Stimulated activated CD8-positive, alpha-beta memory T cell treated with anti-CD3 and anti-CD28 coated beads, Interleukin-4, amount 100 ng/mL, for 4 hours (primary cell): ENCODE measurements at places on chromosomes 12 and 14.

GRCh38 chr14:44741431-44741830 lies 220.3 kb downstream of the KLHL28 start:
- DNase-seq: no peak

GRCh38 chr12:4320497-4320852 lies 538 bp upstream of the TIGAR start:
- no peak for DNase-seq

DNA sequence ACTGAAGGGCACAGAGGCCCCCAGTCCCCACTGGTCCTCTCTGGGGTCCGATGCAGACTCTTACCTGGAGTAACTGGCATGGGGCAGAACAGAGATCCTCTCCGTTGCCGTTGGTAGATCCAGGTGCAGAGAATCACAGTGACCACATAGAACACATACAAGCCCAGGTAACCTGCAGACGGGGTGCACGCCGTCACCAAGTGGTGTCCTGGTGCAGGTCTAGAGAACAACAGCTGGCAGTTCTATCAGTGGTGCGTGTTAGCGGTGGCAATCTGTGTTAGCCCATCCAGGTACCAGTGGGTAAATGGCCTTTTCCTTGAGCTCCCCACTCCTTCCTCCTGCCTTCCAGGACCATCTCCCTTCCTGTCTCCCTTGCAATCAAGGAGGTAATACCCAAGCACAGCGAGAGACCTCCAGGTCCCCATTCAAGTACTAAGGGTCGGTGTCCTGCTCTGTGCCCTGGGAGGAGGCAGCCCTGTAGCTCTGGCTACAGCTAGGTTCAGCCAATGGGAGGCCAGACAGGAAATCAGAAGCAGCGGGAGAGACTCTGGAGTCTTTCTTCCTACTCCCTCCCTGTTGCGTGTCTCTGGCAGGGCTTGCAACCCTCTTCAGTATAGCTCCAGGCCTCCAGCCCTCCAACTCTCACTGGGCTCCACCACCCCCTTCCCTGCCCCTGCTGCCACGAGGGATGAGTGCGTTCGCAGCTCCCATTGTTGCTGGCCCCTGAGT lies 15.8 kb downstream of the SLC8B1 start:
- no peak for DNase-seq

- DNase-seq: no peak
Measured at GRCh38 chr12:106205208-106206069, 42.4 kb downstream of the CKAP4 start.

DNA sequence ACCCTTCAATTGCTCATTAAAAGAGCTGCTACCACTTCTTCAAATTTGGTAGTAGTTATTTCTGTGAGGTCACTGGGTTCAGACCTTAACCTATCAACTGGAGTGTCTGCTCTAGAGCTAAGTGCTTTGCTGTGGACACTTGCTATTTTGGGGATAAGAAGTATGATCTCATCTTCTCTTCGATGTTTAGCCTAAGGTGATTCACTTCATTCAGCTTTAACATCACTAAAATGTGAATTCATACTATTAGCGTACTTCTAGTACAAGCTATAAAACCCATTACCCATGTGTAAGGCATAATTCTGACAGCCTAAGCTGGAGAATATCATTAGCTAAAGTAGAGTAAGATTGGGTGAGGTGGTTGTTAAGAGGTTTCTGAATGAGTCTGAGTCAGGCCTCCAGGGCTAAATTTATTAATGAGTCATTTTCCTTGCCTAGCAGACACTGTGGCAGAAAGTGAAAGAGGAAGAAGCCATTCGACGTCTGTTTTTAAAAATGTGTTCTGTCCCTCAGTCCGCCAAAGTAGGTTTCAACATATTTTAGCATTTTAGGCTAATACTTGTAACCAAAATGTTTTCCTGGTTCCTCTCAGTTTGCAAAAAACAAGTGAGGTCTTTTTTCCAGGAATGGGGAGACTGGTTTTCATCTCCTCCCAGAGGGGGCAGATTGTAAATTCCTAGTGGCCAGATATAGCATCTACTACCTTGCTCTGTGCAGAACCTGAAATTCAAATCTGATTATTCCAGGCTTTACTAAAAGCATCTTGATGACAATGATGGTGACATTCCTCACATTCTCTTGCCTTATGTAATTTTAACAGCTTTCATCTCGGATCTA lies 103.6 kb downstream of the SSPN start:
- no peak for DNase-seq
